ENCODE measurements at places on chromosomes 4 and X. TPM values are rescaled to one million over a fixed set of nuclear protein-coding genes. Genes with fewer than 3 reads are reported as not detected.

The PAGE2 gene
- not detected for total RNA-seq

GRCh38 chr4:80202190-80202711 lies 4.9 kb downstream of the PRDM8 start:
- H3K4me1 ChIP-seq = peaks cover 24% of the 10 kb centered on the region
- peak overlapping the region; percentile 71 for H3K4me3 ChIP-seq
- peaks cover 17% of the 10 kb centered on the region for H3K36me3 ChIP-seq

- no peaks in the 10 kb centered on the region for H3K36me3 ChIP-seq
- no peak overlapping the region for H3K4me3 ChIP-seq
- no peak for DNase-seq
- no peaks in the 10 kb centered on the region for H3K4me1 ChIP-seq
- H3K27ac ChIP-seq = no peak overlapping the region
- no peaks in the 10 kb centered on the region for H3K27me3 ChIP-seq
These were observed 46.5 kb downstream of the CWH43 start for GRCh38 chr4:49032440-49033161.

The PABPC5 gene
- total RNA-seq = not detected

The SERTM2 gene
- total RNA-seq = not detected

The REST gene
- total RNA-seq = 46.1 TPM
